ENCODE measurements at places on chromosomes 13 and 19.

DNA sequence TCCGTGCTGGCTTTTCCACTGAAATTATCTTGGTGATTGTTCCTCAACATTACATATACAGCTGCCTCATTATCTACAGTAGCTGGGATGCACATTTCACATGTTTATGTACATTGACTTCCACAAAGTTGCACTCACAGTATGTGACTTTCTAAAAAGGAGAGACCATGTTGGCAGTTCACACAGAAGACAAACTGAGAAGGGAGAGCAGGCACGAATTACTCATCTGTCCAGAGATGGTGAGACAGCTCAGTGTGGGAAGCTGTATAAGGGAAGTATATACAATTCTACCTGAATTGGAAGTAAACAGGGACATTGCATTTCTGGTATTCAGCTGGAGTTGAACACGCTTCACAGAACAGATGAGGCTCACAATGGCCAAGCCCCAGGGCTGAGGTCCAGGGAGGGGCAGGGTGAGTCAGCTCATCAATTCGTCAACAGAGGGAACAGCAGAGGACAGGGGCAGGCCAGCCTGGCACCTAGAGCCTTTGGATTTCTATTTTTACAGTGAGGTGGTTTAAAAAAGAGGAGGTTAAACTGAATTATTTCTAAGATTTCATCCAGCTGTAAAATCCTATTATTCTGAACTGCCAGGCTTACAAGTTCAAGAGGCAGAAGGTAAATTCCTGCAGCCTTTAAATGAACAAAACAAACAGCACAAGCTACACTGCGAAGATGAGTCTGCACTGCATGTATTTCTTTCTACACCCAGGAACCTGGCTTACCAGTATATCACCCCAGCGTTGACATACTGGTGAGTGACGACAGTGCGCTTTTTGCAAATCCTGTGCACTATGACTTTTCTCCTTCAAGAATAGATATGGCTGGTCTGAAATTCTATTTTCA is 9.8 kb downstream of the PARP4 start:
- no peak for DNase-seq

DNA sequence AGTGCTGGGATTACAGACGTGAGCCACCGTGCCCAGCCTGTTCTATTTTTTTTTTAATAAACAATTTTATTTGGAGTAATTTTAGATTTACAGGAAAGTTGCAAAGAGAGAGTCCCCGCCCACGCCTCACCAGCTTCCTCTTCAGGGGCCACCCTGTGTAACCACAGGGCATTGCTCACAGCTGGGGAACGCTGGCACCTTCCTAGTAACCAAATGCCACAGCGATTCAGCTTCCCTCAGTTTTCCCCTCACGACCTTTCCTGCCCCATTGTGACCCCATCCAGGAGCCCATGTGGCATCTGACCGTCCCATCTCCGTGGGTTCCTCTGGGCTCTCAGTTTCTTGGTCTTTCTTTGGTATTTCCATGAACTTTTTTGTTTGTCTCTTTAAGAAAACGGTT is 83.9 kb downstream of the GNG7 start:
- DNase-seq = peak; percentile 87

GRCh38 chr13:38348861-38349389 is 726 bp upstream of the UFM1 start:
- peak; percentile 4 for DNase-seq

- no peak for DNase-seq
These were observed 166.1 kb downstream of the ITGBL1 start for GRCh38 chr13:101618440-101619187.

- DNase-seq = peak; percentile 19
These were observed 9.8 kb upstream of the LGALS16 start for GRCh38 chr19:39645800-39646411.

- DNase-seq = no peak
These were observed 1284.5 kb downstream of the SLITRK1 start for GRCh38 chr13:82597747-82598146.

DNA sequence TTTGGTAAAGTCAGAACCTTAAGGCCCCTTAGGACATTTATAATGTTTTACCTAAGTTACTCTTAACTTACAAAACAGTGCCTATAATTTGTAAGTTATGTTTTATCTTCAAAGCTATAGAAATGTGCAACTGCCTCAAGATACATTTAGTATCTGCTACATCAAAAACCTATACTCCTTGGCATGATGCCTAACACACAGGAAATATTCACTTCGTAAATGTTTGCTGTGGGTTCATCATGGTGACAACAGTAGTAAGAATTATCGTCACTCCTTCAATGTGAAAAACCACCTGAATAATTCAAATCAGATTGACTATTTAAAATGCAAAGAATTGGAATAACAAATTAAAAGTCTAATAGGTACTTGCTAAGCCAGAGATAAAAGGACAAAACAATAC is 184.1 kb downstream of the DIAPH3 start:
- no peak for DNase-seq

Data from stimulated activated CD4-positive, alpha-beta T cell treated with anti-CD3 and anti-CD28 coated beads, Interleukin-4, amount 100 ng/mL, for 1 hour (primary cell).